ENCODE measurements at places on chromosomes 5 and 9.

- peak; percentile 89 for DNase-seq
Observed at GRCh38 chr9:113580041-113580953, 116.8 kb downstream of the RGS3 start.

GRCh38 chr9:99515093-99515492 is 293.0 kb downstream of the SEC61B start:
- DNase-seq = no peak

DNA sequence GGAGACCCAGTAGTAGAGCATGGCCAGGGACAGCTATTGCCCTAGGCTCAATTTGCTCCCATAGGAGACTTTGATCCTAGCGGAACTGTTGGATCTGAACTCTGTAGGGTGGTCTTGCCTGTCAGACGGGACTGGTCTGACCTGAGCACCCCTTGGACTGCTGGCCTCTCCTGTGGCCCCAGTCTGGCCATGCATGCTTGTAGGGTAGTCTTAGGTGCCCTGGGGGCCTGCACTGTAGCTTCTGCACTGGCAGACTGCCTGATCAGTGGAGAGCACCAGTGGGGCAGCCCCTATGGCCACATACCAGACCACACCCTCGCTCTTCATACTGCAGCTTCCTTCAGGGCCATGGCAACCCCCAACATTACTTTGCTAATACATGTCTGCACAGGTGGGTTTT is 396.1 kb upstream of the GRAMD2B start:
- DNase-seq = no peak

GRCh38 chr9:98172604-98173003 is 19.8 kb downstream of the CORO2A start:
- DNase-seq = no peak
